ENCODE measurements at places on chromosomes 3 and 15. TPM values are rescaled to one million over a fixed set of nuclear protein-coding genes. Genes with fewer than 3 reads are reported as not detected.

The TPRG1 gene
- not detected for polyA plus RNA-seq

The CP gene
- polyA plus RNA-seq, result 0.85 TPM

The CPEB1 gene
- 49.0 TPM for polyA plus RNA-seq

The PLIN1 gene
- 2.3 TPM for polyA plus RNA-seq

The TMC3 gene
- not detected for polyA plus RNA-seq

The CPA3 gene
- polyA plus RNA-seq, result not detected

The PLA1A gene
- polyA plus RNA-seq, result not detected

The PLA2G4D gene
- polyA plus RNA-seq, result 0.35 TPM

The TGM4 gene
- not detected for polyA plus RNA-seq

The RASL12 gene
- polyA plus RNA-seq, result not detected

The FXR1 gene
- 83.7 TPM for polyA plus RNA-seq

The CRYGS gene
- 3.2 TPM for polyA plus RNA-seq

The GOLGA6L10 gene
- polyA plus RNA-seq, result 0.42 TPM

The SCAANT1 gene
- not detected for polyA plus RNA-seq

The SQOR gene
- polyA plus RNA-seq, result not detected

The IL5RA gene
- not detected for polyA plus RNA-seq

The NR1I2 gene
- 0.31 TPM for polyA plus RNA-seq

The NMNAT3 gene
- 6.2 TPM for polyA plus RNA-seq

The GOLGA6L7 gene
- not detected for polyA plus RNA-seq

The TRAT1 gene
- polyA plus RNA-seq, result not detected

The CTXN2 gene
- 3.8 TPM for polyA plus RNA-seq

The CLSTN2 gene
- 5.5 TPM for polyA plus RNA-seq

The ECE2 gene
- 3.1 TPM for polyA plus RNA-seq

The NEK4 gene
- polyA plus RNA-seq, result 3.9 TPM

The CELF6 gene
- polyA plus RNA-seq, result 3.5 TPM

The OXTR gene
- 3.7 TPM for polyA plus RNA-seq

The THRB gene
- polyA plus RNA-seq, result 5.6 TPM

The AGBL1 gene
- not detected for polyA plus RNA-seq

The AMOTL2 gene
- polyA plus RNA-seq, result 10.5 TPM

Measured in Purkinje cell (primary cell).